ENCODE measurements at places on chromosomes 3 and 15.

- DNase-seq, result no peak
Measured at GRCh38 chr15:23566071-23566554, 639 bp downstream of the MKRN3 start.

- no peak for DNase-seq
Measured at GRCh38 chr15:38479266-38479665, 25.3 kb downstream of the FAM98B start.

GRCh38 chr3:48716508-48716981 lies 476 bp downstream of the IP6K2 start:
- DNase-seq, result no peak

DNA sequence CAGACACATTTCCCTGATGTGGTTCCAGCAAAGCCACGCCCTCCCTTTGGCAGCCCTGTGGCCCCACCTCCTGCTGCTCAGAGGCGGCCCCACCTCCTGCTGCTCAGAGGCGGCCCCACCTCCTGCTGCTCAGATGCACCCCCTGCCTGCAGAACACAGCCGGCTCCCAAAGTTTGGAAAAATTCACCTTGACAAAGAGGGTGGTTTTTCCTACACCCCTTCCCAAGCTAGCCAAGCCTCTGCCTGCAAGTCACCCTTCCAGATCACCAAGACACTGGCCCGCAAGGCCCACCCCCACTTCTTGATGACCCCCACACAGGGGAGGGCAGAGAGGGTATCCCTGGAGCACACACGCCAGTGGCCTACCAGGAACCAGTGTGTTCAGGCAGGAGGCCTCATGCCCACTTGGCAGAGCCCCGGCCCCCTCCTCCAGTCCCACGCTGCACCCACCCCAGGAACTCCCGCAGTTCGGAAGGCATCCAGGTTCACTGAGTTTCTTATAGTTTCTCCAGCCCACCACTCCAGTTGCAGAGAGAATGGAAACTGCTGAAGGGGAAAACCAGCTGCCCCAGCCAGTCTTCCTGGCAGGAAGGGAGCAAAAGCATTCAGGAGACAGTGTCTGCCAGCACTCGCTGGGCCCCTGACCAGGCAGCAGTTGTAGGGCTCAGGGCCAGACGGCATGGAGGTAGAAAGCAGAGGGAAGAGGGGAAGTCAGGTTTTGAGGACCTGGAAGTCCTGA lies 2.3 kb upstream of the HAPLN3 start:
- DNase-seq, result no peak

DNA sequence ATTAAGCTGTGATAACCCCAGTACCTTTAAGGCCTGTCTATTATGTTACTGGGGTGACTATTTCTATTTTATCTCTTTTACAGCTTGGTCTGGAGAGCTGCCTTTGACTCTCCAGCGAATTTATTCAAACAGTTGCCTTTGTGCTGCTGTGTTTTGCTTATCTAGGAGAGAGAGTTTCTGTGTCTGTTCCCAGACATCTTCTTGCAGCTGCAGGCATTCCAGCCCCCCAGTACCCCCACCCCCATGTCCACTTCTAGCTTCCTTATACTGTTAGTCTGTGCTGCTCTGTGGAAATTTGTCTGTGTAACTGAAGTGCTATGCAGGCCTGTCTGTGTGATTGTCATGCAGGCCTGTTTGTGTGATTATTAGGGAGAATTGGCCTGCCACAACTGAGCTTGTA lies 713.7 kb upstream of the SEMA6D start:
- DNase-seq, result no peak

DNA sequence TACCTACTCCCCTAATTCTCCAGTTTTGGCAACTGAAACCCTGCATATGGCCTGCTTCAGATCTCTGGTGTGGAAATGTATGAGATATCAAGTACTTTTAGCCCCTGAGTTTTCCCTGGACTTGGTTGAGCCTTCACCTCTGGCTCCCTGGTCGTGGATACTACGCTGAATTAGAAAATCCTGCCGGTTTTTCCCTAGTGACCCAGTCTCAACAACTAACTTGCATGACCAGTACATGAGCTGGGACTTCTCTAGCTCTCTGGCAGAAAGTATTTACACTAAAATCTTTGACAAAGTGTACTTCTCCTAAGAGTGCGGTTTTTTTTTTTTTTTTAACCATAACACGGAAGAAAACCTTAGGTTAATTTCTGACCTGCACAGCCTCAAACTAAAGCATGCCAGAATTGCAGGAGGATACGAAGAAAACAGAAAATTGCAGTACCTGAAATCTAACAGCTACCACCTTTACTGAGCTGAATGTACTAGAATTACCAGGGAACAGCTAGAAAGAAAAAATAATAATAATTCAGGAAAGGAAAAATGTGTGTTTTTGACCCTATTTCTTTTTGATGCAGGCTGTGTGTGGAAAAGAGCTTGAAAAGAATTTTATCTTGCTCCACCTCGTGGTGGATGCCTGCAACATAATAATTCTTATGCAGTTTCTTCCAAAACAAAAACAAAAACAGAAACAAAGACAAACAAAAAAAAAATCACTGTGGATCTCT lies 165.6 kb downstream of the GMNC start:
- peak; percentile 8 for DNase-seq

- DNase-seq, result no peak
Measured at GRCh38 chr3:71097557-71097956, 486.0 kb downstream of the FOXP1 start.

- no peak for DNase-seq
Measured at GRCh38 chr15:53457479-53457878, 302.0 kb downstream of the WDR72 start.

DNA sequence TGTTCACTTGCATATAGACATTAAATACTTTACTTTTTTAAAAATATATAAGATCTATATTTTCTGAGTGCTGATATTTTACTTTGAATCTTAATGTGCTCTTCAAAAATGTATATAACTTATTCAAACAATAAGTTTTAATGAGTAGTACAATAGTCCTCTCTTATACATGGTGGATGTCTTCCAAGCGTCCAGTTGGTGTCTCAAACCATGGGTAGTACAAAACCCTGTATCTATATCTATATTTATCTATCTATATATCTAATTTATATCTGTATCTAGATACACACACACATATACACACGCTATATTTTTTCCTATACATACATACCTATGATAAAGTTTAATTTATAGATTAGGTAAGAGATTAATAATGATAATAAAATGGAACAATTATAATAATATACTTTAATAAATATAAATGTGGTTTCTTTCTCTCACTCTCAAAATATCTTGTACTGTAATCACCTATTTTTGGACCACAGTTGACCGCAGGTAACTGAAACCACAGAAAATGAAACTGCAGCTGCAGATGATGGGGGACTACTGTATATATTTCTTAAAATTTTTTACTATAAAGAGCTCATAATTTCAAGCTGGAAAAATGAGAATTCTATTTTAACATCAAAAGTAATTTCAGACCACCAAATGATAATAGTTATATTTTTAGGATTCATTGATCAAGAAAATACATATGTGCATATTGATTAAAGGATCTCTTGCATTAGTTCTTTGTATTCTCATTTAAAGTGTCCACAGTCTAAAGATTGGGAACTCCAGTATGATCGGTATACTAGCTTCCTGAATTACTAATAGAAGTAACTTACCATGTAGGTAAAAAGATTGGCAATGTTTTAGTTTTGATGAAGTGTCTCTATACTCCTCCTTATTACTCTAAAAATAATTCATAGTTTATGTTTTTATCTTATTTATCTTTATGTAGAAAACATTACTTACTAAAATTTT lies 215.1 kb upstream of the MLF1 start:
- DNase-seq, result no peak

- DNase-seq, result no peak
Measured at GRCh38 chr15:62644889-62645742, 397.4 kb upstream of the TPM1 start.

GRCh38 chr15:55279746-55280351 lies 9.8 kb downstream of the RAB27A start:
- no peak for DNase-seq

DNA sequence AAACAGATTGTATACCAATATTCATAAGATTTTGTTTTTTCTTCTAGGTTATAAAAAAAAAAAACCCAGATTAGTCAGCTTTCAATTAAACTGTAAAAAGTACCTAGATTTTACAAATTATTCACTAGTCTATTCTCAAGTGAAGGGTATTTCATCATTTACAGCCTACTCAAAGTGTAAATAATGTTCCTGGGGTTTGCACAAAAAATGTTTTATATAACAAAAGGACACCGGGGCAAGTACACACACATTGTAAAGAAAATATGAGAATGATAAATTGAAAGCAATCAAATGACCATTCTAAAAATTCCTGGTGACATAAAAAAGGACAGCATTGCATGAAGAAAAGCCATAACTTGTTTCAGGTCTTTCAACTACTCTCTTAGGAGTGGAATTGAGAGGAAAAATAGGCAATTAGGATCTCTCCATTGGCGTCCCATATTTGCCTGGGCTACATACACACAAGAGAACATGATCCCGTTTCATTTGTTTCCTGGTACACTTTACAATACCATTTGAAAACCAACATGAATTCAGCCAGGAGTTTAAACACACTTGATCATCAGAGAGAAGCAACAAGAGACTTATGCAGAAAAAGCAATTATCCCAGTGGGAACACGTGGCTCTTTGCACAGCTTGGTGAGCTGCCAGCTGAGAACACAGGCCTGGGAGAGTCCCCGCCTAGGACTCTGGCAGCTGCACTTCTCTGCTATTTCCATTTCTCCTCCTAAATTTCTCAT lies 1039.2 kb downstream of the ROBO1 start:
- DNase-seq, result peak; percentile 75

DNA sequence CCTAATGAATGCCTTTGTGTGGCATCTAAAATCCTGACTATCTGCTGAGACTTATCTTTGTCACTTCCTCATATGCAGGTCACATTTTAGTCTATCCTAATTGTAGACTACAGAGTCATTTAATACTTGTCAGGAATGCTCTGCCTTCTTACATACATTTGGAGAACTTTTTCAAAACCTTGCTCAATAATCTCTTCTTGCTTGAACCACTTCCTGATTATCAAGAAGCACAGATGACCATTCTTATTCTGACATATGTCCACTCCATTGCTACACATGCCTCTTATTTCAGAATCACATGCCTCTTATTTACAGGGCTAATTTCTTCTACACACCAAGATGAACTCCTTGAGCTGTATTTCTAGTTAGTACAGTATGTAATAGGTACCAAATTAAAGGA lies 400.3 kb downstream of the TBC1D5 start:
- DNase-seq, result no peak

- DNase-seq, result no peak
Measured at GRCh38 chr15:68409736-68410370, 22.1 kb downstream of the ITGA11 start.

DNA sequence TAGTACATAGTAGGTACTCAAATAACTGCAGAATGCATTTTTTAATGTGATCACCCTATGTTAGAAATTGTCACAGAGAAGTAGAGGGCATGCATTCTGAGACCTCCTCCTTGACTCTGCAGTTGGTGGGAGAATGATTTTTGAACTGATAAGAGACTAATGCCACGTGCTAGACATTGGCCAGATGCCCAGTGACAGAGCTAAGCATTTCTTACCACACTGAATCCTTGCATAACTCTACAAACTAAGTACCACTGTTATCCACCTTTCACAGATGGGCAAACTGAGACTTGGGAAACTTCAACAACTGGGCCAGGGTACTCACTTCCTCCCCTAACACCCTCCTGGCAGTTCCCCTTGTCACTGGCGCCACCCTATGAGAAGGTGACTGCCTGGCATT lies 33.5 kb upstream of the SPATA12 start:
- DNase-seq, result no peak

DNA sequence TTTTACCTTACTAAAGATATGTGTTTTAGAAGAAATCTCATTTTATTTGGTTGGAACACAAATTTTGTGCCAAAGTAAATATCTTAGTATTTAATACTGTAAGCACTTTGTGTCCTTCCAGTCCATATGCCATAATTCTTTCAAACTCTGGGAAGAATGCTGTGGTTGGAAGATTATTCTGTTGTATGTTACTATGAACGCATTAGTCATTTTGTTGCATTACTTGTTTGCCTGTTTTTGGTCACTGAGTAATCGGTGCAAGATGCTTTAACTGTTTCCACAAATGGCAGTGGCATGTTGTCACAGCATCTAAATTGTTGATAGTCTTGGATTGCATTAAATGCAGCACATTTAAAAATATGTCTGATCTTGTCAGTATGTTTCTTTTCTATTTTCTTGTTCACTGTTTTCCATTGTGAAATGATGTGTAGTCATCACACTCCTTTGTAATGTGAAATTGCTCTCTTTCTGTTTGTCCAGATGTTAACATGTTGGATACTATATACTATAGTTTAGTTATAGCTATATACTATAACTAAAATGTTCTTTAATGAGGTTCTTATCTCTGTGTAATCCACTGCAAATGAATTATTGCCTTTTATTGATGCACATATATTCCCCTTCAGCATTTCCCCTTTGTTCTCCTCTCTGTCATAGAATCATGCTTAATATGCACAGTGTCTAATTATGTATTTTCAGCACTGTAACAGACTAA lies 89.9 kb upstream of the FLNB start:
- no peak for DNase-seq

GRCh38 chr3:158103887-158104327 lies 2.3 kb downstream of the SHOX2 start:
- no peak for DNase-seq

DNA sequence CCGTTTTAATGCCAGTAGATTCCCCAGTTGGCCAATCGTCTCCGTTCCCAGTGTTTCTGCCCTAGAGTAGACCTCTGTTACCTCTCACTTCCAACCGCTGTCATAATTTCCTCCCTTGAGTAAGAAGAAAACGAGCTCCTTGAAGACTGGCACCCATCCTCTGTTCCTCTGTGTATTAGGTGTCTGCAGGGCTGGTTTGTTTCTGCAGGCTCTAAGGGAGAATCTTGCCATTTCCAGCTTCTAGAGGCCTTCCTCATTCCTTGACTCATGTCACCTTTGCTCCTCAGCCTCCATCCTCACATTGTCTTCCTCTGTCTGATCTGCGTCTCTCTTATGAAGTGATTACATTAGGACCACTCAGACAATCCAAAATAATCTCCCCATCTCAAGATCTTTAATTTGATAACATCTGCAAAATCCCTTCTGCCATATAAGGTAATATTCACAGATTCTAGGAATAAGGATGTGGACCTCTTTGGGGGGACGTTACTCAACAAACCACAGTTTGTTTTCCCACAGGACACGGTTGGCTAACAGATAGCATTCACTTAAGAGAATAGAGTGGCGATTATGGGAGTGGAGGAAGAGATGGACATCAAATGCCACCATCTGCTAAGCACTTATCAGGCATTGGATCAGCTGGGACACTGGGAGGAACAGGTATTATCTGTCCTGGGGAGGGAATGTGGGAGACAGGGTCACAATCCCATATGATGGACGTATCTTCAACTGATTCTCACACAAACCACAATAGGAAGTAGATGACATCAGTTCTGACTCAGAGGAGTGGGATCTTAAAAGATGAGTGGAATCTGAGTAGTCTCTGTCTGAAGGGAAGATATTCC lies 17.1 kb downstream of the ARHGAP31 start:
- DNase-seq, result no peak
